ENCODE measurements at places on chromosomes 2 and 18.
A peak's percentile ranks its signal among the peaks of the same experiment; 100 is the strongest.

- no peak for DNase-seq
These were observed 836 bp downstream of the STK11IP start for GRCh38 chr2:219598308-219599078.

DNA sequence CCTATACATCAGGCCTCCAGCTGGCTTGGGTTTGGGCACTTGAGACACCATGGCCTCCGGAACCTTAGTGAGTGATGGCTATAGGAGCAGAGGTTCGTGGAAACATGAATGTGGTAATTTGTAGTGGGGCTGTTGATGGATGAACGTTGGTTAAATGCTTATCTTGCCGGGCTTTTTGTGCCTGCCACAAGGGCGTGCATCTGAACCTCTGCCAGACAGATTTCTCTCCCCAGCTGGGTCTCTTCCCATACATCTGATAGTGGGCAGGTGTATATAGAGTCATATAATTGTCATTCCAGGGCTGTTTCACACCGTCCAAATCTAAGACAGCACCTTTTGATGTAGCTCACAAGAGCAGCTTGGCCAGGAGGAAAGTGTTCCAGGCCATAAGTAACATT, 14.7 kb downstream of the LAMA3 start:
- DNase-seq = no peak

GRCh38 chr2:12361506-12361905, 355.2 kb upstream of the TRIB2 start:
- no peak for DNase-seq

DNA sequence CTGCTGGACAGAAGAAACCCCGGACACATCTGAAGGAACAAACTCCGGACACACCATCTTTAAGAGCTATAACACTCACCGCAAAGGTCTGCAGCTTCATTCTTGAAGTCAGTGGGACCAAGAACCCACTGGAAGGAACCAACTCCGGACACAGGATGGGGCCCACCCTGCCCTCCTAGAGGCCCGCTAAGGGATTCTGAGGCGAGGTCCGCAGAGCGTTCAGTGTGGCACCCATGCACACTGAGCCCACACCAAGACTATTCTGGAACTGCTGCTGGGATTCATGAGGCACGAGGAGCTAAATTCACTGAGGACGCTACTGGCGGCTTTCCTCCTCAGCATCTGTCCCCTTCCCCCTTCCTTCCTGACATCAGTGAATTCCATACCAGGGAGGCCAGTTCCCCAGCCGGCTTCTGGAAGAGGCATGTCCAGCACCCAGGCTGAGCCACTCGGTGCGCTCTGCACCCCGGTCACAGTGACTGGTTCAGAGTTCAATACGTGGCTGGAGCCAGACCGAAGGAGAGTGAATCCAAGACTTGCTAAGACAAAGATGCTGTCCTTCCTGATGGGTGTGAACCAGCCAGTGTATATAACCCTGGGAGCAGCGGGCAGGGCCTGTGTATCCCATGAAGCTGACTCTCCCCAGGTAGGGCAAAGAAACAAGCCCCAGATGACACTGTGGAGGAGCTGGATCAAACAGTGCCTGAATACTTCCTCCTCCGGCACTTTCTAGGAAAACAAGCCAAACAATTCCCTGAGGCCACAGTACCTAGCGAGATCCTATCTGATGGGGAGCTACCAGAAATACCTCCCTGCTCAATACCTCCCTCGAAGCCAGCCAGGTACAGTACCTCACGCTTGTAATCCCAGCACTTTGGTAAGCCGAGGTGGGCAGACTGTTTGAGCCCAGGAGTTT, 11.1 kb downstream of the HDAC4 start:
- DNase-seq = no peak

- no peak for DNase-seq
These were observed 22.5 kb downstream of the UBR3 start for GRCh38 chr2:169849710-169850109.

DNA sequence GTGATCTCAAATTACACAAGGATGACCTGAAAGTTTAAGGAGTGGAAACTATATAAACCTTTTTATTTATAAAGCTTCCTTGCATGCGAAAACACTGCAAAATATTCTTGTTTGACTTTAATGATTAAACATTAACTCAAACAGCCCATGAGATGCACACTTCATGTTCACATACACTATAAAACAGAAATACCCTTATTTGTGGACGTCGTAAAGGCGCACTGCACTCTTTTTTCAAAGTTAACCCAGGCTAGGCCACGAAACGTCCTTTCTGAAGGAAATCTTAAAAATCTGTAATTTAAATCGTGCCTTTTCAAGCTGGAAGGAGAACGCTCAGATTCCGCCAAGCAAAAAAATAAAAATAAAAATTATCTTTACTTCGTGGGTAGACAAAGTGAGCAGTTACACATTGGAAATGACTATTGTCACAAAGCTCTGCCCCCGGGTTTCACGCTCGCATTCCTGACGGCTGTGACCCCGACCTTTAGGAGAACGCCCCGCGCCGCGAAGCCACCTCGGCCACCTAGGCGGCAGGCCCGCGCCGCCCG, 728 bp downstream of the FAM168B start:
- no peak for DNase-seq

- no peak for DNase-seq
These were observed 117.9 kb downstream of the MYCN start for GRCh38 chr2:16058256-16058655.

DNA sequence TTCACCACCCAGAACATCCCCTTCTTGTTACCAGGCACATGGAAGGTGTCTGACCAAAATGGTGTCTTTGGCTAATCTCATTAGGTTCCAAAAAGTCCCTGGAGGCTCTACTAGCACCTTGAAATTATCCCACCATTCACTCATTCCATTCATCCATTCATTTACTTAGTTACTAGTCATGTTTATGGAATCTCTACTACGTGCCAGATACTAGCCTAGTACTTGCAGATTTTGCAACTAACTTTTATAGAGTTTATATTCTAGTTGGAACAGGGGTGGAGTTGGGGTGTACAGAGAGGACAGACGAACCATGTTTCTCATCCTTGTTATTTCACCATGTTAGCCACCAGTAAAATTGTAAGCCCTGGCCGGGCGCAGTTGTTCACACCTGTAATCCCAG, 4.0 kb upstream of the NOP58 start:
- no peak for DNase-seq

DNA sequence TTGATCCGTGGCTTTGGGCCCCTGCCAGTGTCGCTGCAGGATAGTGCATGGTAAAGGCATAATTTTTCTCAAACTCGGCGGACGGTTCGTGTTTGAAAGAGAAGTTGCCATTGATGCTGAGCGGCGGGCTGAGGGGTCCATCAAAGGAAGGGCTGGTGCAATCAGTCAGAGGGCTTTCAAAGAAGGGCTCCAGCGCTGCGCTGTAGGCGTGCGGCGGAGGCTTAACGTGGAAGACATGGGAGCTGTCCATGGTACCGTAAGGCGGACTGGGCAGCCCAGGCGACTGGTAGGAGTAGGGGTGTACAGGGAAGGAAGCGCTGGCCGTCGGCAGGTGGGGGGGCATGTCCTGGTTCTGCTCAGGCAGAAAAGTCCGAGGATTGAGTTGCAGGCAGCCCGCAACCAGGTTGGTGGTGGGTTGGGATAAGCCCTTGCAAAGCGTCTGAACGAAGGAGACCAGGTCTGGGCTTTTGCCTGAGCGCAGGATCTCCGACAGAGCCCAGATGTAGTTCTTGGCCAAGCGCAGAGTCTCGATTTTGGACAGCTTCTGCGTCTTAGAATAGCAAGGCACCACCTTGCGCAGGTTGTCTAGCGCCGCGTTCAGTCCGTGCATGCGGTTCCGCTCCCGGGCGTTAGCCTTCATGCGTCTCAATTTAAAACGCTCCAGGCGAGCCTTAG, 2.3 kb downstream of the NEUROD1 start:
- DNase-seq = peak; percentile 7

GRCh38 chr18:6781142-6781714, 51.7 kb downstream of the ARHGAP28 start:
- DNase-seq = no peak

- DNase-seq = no peak
These were observed 11.4 kb upstream of the STEAP3 start for GRCh38 chr2:119212139-119212800.

DNA sequence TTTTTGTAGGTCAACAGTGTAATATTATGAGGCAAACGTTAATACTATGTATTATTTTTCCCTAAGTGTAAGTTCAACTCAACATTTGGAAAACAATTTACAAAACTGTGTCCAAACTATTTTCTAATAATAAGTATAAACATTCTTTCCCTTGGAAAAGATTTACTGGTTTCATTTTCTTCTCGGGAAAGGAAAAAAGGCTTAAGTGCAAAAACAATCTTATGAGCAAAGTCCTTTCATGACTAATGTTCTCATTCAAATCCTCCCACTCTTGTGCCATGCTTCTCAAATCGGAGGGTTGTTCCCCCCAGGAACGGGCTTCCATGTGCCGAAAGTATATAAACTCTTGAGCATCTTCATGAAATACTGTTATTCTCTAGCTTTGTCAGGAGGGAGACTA, 19.8 kb upstream of the L3MBTL4 start:
- no peak for DNase-seq

DNA sequence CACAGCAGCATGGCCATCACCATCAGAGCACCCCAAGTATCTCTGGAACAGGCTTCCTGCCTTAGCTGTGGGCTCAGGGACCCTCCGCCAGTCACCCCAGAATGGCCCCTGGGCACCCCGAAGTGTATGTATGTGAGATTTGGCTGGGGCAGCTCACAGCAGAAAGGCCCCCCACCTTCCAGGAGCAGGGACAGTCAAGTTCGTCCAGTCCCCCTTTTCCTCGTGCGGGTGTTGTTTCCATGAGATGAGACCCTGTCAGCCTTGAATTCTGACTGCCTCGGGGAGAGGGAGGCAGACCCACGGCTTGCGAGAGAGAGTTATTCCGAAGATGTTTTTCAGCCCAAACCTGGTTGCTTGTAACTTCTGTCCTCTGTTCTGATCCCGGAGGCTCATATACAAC, 290.9 kb upstream of the HDAC4 start:
- DNase-seq = no peak

GRCh38 chr2:164523726-164524125, 97.6 kb downstream of the GRB14 start:
- DNase-seq = no peak

DNA sequence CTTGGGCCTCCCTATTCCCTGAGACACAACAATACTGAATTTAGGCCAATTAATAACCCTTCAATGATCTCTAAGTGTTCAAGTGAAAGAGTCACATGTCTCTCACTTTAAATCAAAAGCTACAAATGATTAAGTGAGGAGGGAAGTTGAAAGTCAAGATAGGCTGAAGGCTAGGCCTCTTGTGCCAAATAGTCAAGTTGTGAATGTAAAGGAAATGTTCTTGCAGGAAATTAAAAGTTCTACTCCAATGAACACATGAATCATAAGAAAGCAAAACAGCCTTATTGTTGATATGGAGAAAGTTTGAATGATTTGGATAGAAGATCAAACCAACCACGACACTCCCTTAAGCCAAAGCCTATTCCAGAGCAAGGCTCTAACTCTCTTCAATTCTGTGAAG, 286.9 kb downstream of the MEIS1 start:
- DNase-seq = no peak

GRCh38 chr2:85889627-85890281, 964 bp upstream of the ST3GAL5 start:
- DNase-seq = no peak

- no peak for DNase-seq
These were observed 1214.4 kb downstream of the LRP1B start for GRCh38 chr2:140916410-140916809.

DNA sequence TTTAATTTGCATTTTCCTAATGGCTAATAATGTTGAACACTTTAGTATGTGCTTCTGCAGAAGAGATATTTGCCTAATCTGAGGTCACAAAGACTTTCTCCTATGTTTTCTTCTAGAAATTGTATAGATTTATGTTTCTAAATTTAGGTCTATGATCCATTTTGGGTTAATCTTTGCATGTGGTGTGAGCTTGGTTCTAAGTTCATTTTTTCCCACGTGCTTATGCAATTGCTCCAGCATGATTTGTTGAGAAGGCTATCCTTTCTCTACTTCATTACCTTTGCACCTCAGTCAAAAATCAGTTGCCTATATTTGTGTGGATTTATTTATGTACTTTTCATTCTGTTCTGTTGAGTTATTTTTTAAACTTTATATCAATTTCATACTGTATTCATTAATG, 15.0 kb upstream of the RNF103 start:
- DNase-seq = no peak

DNA sequence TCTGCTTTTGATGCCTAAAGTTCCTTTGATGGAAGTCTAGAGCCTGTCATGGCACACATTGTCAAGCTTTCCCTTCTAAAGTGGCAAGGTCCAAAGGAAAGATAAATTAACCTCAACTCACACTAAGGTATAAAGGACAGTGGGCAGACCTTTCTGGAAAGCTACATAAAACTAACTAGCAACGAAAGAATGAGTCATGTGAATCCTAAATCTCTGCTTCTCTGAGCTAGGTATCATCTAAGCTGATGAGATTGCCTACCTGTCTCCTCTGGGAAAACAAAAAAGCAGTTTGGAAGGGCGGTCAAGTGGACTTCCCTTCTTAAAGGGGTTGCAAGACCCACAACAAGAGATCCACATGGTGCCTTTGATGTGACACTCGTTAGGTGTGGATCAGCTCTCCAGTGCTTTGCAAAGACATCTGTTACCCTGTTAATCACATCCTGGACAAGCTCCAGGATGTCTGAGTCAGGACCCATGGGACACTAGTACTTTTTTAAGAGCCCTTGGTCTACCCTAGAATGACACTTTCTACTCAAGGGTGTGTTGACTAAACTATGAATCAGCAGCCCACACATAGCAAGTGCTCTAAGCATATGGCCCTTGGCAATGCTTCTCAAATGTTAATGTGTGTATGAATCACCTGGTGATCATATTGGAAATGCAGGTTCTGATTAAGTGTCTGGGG, 173.5 kb downstream of the ALK start:
- no peak for DNase-seq

GRCh38 chr2:227134591-227134990, 29.4 kb downstream of the COL4A4 start:
- no peak for DNase-seq
